ENCODE measurements at places on chromosomes 4 and X. TPM values are rescaled to one million over a fixed set of nuclear protein-coding genes. Genes with fewer than 3 reads are reported as not detected.

Gene TMPRSS11F
- not detected for total RNA-seq

Gene SPANXN2
- not detected for total RNA-seq

Gene SYN1
- 0.07 TPM for total RNA-seq

Gene SCRG1
- total RNA-seq, result not detected

Gene WNK3
- total RNA-seq, result 3.6 TPM

Gene PPBP
- total RNA-seq, result not detected

Gene GAGE1
- total RNA-seq, result not detected

Gene LEF1
- total RNA-seq, result 13.1 TPM

Gene PAGE5
- not detected for total RNA-seq

Gene CT45A10
- total RNA-seq, result not detected

Gene CORIN
- 0.05 TPM for total RNA-seq

GRCh38 chr4:44553180-44553579, 98.2 kb downstream of the YIPF7 start:
- DNase-seq, result no peak

GRCh38 chr4:44716597-44716996, 9.8 kb downstream of the GNPDA2 start:
- no peak for DNase-seq

GRCh38 chr4:67659065-67659464, 41.9 kb downstream of the UBA6 start:
- no peak for DNase-seq

- no peak for DNase-seq
These were observed 6.0 kb upstream of the IL3RA start for GRCh38 chrX:1330605-1331004.

DNA sequence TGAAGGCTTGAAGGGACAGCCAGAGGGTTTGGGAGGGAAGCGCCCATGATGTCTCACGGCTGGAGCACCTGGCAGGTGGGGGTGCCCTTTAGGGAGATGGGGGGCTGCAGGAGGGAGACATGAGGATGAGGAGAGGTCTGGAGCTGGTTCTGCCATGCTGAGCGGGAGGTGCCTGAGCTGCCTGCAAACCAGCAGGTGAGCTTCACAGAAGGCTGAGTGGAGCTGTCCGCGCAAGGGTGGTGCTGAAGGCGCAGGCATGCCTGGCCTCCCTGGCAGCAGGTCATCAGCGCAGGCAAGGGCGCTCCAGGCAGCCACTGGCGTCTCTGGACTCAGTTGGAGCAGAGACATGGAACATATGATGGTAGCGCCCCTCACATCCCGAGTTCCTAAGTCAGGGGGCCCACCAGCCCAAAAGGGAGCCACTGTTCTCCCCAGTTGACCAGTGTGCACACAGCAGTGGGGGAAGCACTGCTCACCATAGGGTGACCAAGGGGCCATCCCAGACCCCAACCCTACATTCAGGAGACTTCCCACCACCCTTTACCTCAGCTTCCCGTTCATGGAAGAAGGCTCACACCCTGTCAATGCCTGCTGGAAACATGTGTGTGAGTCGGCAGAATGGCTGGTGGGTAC, 25.8 kb downstream of the ADRA2C start:
- DNase-seq, result peak; percentile 18

GRCh38 chrX:40908026-40908425, 172.7 kb upstream of the MED14 start:
- DNase-seq, result peak; percentile 83

GRCh38 chrX:44241546-44241945, 101.9 kb downstream of the EFHC2 start:
- no peak for DNase-seq

- no peak for DNase-seq
These were observed 89.3 kb downstream of the MAD2L1 start for GRCh38 chr4:119977076-119977940.

DNA sequence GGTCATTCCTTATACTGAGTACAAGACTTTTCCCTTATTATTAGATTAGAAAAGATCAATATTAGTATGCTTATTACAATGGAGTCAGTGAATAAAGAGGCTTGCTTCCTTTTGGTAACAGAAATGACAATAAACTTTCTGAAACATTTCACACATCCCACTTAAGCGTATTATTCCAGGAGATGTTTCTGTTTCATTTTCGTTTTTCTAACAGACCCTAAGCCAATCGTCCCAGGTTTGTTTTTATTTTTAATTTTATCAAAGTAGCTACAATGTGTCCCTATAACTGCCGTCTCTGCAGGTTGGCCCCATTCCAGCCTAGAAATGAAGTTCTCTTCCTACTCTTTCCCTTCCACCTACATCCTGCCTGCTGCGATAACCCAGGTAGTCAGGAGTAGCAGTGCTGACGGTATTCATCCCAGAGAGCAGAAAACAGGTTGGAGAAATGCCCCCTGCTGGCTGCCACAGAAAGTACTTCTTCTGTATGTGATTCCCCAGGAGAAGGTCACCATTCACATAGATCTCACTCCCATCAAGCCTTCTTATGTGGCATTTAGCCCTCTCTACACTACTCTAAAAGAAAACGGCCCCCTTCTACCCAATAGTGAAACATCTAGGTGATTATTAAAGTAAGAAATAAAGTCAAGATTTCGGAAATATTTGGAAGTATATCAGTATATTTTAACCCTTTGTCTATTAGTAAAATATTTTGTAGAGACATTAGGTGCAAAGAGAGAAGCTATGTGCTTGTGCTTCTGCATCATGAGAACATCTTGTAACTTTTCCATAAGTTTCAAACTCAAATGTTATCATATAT, 40.4 kb downstream of the ENPEP start:
- peak; percentile 81 for DNase-seq

DNA sequence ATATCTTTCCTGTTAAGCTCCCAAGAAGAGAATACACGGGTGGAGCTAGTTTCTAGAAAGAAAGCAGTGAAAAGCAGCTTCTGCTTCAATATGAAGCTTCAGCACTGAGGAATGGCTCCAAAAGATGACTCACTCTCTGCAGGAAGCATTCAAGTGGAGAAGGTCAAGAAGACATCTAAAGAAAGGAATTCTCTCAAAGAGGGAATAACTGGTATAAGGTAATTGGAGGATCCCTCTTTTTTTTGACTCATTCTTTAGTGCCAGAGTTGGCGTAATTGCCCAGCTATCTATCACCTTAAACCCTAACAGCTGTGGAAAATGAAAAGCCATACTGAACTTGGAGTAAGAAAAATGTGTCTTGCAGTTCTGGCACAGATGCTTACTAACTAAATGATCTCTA, 3.5 kb downstream of the EDA2R start:
- no peak for DNase-seq

GRCh38 chr4:21248331-21248730, 548.1 kb downstream of the PACRGL start:
- no peak for DNase-seq

- no peak for DNase-seq
These were observed 168.4 kb downstream of the MAD2L1 start for GRCh38 chr4:119898211-119898610.

GRCh38 chrX:30762755-30763154, 109.5 kb downstream of the GK start:
- DNase-seq, result no peak

- DNase-seq, result peak; percentile 85
These were observed 63.1 kb downstream of the TSC22D3 start for GRCh38 chrX:107712231-107713202.

- no peak for DNase-seq
These were observed 158.9 kb upstream of the MAP3K15 start for GRCh38 chrX:19674041-19674789.

- no peak for DNase-seq
These were observed 137.2 kb upstream of the ESX1 start for GRCh38 chrX:104391906-104392305.

GRCh38 chrX:925652-926061, 286.8 kb downstream of the CRLF2 start:
- no peak for DNase-seq

DNA sequence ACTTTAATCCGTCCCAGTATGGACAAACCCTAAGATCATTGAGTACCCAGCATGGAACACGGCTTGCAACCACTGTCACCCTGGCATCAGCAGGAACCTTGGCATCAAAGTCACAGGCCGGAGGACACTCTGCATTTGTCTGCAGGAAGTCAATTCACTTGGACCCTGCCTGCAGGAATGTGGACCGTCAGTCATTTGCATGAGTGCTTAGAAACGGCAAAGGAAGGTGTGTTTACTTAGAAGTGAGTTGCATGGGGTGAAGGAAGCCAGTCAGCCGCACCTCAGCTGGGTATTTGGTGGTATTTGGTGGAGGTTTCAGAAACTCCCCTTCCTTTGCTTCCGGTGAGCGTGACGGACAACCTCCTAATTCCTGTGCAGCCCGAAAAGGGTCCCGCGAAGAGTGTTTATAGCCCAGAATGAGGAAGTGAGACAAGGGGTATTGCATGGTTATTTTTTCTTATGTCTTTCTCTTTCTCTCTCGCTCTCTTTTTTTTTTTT, 15.5 kb downstream of the P2RY8 start:
- DNase-seq, result no peak

DNA sequence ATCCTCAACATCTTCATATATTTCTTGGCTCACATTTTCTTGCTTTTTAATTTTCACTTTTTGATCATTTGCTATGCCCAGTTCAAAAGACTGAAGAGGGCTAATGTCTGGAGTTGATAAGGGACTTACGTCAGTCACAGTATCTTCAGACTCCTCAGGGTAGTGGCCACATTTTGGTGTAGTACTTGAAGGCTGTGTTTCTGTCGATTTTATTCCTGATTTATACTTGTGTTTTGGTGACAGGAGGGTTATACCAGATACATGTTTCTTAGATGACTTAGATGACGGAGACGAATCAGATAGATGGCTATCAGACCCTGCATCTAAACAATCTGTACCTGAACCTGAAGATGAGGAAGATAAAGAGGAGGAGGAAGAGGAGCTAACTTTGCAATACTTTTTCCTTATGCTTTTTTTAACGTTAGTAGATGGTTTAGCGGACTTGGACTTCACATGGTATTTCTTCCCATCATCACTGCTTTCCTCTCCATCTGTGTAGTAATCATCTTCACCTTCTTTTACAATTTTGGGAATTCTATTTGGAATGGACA, 13.4 kb downstream of the CFAP97 start:
- DNase-seq, result no peak

- DNase-seq, result no peak
These were observed 21.1 kb downstream of the PPP2R2C start for GRCh38 chr4:6451309-6451708.

DNA sequence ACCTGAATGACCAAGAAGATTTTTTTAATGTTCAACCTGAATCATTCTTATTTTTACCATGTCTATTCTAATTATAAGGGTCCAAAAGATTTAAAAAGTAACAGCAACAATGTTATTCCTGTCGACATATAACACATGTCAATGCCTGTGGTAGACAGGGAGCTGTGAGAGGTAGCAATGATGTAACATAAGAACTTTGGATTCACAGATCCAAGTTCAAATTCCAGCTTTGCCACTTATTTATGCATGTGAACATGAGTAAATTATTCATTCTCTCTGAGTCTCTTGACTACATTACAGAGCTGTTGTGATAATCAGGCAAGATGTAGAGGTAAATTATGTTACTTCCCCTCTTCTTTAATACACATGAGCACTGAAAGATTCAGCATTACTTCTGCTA, 54.5 kb downstream of the KLHL8 start:
- no peak for DNase-seq

GRCh38 chrX:74505437-74505836, 84.1 kb downstream of the SLC16A2 start:
- DNase-seq, result no peak

DNA sequence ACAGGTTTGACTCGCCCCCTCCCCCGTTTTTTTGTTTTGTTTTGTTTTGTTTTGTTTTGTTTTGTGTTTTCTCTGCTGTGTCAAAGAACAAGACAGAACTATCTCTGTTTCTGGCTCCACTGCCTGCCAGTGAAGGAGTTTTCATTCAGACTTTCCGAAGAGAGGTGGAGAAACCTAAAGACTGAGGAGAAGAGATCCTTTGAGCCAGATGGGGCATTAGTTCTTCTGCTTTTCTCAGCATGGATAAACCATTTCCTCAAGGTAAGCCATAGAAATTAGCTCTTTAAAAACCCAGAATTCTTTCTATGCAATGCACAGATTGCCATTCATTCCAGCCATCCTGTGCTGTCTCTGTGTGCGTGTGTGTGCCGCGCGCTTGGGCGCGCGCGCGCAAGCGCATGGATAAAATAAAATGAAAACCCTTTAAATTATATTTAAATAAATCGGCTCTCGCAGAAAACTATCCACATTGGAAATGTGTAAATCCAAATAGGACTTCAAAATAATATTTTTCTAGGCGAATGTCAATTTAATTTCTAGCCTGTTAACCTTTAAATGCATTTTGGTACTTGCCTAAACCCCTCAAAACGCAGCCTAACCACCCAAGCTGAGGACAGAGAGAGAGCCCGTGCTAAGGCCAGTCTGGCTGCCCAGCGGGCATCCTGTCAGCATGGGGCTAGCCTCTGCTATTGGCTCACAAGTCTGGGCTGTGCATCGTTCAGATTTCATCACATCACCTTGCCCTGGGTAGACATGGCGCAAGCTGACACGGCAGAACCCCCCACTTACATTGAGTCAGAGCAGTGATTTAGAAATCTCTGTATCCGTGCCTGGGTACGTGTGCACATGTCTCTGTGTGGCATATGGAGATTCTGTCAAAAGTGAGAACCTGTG, 113.0 kb upstream of the VAMP7 start:
- peak; percentile 60 for DNase-seq

DNA sequence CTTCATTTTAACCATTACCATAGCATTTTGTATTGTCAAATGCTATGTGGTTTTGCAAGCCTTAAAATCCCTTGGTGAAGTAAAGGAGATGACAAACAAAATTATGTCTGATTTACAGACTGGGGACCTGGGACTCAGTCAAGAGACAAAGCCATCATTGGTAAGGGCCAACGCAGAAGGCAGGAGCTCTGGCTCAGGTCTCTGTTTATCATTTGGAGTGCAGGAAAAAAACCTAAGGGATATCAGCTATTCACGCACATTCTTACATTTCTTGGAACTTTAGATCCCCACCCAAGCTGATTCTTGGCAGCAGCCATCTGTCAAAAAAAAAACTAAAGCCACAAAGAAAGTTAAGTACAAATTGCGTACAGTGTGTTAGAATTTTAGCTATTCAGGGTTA, 731.9 kb downstream of the STPG2 start:
- no peak for DNase-seq

- DNase-seq, result peak; percentile 82
These were observed 43.7 kb upstream of the TMSB15B start for GRCh38 chrX:103918571-103919269.

DNA sequence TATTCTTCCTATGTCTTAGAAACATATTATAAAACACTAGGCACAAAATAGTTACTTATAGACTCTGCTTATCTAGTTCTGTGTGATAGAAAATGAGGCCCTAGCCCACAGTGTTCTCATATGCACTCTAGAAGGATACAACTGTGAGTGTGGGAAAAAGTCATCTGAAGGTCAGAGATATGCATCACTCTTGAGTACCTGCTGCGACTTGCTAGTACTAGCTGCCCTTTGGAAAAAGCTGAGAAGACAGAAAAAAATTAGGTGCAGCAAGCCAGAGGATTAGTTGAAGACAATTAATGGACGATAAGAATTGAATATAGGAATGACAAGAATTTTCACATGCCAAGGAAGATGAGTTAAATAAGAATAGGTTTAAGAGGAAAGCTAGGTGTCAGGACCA, 61.3 kb downstream of the MTHFD2L start:
- no peak for DNase-seq

GRCh38 chr4:15291122-15291521, 136.7 kb upstream of the C1QTNF7 start:
- no peak for DNase-seq

All from M059J (cell line).